Renal pelvis (tissue), 12 donors: ENCODE measurements at places on chromosomes 4 and X.

DNA sequence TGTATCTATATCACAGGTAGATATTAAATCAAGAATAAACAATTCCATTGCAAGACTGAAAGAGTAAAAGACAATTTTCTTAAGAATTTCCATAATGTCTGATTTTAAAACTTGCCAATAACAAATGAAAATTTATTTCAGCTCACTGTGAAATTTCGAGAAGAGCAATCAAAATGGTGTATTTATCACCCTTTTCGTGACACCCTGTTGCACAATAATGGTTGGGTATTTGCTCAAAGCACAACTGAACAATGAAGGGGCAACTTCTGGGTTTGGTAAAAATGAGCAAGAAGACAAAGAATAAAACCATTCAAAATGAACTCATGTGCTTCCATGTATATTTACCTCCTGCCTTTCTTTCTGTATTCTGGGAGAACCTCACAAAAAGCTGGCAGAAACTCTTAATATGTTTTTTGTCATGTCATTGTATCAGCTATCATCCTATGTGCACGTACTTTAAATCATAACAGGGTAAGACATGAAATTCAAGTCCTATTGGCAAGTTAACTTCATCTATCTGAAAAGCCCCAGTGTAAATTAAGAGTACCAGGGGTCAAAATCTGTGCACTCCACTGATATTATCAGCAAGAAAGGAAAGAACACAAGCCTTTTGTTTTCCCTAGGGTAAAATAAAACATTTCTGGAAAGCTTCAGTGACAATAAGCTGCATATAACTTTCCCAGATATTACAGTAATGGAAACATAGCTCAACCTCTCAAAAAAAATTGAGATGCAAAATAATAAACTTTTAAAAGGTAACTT is 126.9 kb upstream of the CBR4 start:
- no peak for DNase-seq

DNA sequence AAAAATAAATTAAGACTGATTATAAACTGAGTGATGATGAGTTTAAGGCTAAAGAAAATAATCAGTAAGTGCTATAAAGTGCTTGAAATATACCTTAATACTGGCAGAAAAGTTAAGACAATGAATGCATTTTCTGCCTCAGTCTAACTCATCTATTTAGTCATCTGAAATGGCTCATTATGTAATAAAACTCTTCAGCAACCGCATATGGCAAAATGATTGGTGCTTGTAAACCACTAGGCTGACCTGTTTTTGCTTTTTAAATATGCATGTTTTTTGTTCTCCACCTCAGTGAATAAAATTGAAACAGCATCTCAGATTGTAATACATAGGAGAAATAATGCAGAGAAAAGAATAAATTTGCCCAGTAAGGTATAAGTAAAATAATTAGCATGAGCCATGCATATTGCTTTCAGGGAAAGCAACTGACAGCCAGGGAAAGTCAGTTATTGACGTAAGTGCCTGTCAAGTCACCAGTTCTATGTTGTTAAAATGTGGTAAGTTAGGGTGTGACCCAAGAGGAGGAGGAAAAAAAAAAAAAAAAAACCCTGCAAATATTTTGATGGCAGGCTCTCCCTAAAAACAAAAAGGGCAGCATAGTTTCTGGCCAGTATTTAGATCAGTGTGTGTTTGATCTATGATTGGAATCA is 167.5 kb downstream of the PALLD start:
- DNase-seq: no peak

DNA sequence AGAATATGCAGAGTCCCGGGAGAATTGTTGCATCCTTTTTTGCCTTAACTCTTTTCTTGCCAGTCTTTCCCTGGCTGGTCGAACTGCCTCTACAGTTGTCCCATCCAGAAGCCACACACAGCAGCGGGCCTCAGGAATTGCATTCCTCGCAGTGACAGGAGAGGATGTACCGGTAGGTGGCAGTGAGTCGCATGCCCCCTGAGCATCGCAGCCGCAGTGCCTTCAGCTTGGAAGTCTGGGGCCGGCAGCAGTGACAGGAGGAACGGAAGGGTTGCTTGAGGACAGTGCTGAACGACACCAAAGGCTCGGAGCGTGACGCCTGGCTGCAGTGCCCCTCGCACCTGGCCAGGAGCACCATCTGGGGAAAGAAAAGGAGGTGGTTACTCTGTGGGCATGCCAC is 23.5 kb downstream of the NDP start:
- DNase-seq: no peak

DNA sequence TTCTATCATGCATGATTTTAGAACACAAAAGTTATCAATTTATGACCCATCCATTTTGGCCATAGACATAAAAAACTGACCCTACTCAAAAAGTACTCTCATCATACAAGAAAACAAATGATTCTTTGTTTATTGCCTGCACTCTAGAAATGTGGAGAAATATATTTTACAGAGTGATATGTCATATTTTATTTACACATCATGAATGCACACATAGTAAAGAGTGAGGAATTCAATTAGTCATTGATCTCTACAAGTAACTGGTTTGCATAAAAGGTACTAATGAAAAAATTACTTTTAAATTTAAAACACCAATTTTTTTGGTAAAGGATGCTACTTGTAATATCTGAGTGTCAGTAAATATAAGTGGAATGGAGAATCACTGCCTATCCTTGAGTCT is 242.5 kb upstream of the FAT4 start:
- DNase-seq: no peak

DNA sequence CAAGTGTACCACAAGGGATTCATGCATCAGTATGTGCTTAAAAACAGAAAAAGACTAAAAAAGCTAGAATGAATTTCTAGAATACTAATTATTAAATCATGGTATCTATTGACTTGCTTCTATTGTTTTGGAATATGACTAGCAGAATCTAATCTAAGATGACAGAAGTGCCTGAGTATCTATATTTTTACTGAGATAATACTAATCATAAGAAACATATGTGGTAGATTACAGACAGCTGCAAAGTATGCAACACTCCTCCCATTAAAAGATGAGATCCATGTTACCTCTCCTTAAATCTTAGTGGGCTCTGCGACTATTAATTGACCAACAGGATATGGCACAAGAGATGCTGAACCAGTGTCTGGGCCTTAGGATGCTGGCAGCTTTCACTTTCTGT is 89.4 kb downstream of the COL25A1 start:
- no peak for DNase-seq

DNA sequence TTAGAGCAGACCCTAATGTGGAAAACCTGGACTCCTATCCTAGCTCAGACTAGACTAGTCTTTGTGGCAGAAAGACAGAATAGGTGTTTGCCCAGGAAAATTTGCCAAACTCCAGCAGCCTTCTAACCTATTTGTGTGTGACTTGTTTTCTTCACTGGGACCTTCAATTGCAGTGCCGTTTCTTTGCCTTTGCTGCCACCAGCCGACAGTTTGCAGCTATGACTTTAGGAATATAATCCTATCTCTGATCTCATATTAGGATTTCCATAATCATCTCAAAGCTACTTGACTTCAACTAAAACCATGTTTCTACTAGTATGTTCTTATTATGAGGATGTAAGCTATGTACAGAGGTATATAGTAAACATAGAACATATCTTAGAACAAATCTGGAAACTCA is 60.2 kb upstream of the PGAM4 start:
- peak; percentile 7 for DNase-seq

DNA sequence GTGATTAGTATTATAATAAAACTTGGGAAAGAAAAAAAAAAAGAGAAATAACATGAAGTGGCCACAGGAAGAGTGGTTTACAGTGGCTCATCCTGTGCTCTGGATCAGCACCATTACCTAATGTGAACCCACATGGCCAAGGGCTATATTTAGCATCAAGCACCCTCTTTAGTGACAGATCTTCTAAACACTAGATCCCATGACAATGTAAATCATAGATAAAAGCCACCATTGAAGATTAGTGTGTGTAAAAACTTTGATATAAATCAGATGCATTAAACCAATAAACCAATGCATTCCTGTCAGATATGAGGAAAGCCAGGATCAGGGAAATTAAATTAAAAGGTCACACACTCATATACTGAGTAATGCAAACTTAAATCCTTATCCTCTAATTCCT is 400.6 kb upstream of the MAGEB18 start:
- no peak for DNase-seq

DNA sequence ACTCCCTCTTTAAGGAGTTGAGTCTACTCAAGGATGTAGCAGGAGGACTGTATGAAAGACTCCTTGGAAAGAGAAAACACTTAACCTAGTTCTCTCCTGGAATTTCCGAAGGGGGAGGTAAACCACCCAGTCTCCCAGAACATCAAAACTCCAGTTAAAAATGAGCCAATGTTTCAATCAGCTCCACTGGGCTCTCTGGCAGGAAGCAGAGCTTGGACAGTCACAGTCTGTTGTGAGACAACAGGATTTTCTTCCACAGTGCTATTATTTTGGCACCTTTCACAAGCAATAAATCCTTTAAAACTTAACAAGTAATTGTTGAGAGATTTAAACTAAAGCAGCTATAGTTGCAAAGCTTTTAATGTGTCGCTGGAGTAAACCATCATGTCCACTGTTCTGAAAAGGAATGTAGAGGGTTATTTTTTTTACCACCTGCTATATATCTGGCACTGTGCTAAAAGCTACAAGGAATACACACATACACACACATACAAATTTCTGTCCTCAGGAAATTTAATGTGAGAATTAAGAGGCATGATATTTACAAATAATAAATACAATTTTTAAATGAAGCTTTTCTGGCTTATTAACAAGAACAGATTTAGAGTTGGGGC is 229.2 kb upstream of the INTU start:
- peak; percentile 46 for DNase-seq

DNA sequence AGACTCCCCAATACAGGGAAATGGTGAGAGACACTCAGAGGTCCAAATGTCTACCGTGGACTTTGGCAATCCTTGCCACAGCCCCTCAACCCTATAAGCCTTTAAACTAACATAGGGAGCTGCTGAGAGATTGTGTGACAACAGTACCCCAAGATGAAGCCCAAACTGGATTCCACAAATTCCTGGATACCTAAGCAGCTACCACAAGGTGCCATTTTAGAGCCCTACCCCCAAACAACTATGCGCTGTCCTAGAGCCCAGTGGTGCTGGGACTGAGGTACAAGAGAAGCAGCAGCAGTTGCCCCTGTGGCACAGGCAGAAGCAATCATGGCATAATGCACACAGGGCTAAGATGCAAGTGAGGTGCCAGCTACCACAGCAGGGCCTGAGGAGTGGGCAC is 2.7 kb upstream of the TMPRSS11F start:
- DNase-seq: no peak

GRCh38 chrX:40646489-40647306 is 663 bp downstream of the CXorf38 start:
- DNase-seq: no peak

DNA sequence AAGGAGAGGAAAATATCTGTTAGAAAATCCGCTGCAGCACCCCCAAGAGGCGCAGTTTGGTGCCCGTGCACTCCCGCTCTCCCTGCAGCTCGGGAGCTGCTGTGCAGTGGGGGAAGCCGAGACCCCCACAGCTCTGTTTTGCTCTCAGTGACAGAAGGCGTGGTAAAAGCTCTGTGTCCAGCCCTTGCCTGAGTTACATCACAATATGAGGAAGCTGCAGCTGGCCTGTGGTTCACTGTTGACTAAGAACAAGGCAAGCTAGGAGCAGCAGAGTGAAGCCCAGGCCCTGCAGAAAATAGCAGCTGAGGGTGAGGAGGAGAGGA is 88.5 kb upstream of the ADRA2C start:
- no peak for DNase-seq

- DNase-seq: no peak
Measured at GRCh38 chrX:57822398-57822797, 87.9 kb downstream of the ZXDA start.

GRCh38 chr4:19285146-19285545 is 966.6 kb upstream of the SLIT2 start:
- no peak for DNase-seq

- DNase-seq: no peak
Measured at GRCh38 chr4:168928346-168928745, 81.7 kb downstream of the CBR4 start.

- DNase-seq: no peak
Measured at GRCh38 chr4:90641861-90642599, 514.8 kb downstream of the CCSER1 start.

- no peak for DNase-seq
Measured at GRCh38 chr4:127118681-127119080, 514.1 kb upstream of the INTU start.

- DNase-seq: no peak
Measured at GRCh38 chr4:15020502-15021286, 18.4 kb downstream of the CPEB2 start.

- no peak for DNase-seq
Measured at GRCh38 chrX:66045894-66046293, 6.0 kb upstream of the VSIG4 start.

DNA sequence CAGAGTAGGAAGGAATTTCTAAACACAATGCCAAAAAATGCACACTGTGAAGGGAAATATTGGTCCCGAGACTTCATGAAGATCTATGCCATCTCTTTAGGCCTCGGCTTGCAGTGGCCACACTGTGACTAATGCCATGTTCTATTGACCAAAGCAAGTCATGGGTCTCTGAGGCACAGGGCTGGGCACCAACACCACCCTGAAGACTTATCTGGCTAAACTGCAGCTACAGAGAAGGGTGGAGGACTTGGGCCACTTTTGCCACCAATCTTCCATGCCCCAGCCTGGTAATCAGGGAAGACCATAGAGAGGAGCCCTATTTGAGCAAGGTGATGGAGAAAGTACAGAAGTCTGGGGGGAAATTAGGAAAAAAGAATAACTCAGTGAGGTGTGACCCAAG is 42.1 kb downstream of the HMX1 start:
- DNase-seq: no peak

- DNase-seq: no peak
Measured at GRCh38 chr4:26821677-26822503, 38.8 kb upstream of the STIM2 start.

DNA sequence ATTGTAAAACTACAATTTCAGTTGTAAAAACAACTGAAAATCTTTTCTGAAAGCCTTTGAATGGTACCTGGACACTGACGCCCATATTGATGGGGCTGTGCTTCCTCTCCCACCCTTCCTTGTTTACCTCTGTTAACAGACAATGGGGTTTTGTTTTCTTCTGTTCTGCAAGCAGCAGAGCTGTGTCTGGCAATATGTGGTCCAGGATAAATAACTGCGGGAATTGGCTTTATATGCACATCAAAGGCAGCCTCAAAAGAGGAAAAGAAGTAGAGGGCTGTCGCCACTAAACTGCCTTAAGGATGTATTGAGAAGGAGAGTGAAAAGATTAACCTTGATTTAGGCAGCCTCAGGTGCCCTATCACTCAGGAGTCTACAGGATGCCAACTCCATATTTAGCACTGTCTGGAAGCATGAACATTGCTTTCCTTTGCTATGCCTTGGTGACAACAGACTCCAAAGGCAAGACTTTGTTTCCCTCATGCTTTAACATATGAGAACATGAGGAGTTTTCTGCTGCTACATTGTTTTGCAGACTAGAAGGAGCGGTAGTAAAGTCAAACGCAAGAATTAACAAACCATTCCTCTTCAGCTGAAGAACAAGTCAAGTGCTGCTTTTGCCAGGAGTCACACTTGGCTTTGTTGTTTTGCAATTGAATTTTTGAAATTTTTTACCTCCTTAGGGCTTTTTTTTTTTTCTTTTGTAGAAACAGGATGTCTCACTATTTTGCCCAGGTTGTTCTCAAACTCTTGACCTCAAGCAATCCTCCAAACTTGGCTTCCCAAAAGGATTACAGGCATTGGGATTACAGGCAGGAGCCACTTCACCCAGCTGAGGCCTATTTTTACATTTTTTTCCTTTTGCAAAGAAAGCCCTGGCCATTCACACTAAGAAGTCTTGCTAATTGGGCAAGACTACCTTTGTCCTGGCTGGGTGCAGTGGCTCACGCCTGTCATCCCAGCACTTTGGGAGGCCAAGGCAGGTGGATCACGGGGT is 3.0 kb downstream of the IL21 start:
- DNase-seq: no peak
